HL-60 (cell line): ENCODE measurements at places on chromosomes 2 and 18.

GRCh38 chr2:9105601-9106337 is 100.8 kb upstream of the ASAP2 start:
- DNase-seq = no peak

- DNase-seq = no peak
Observed at GRCh38 chr2:108189316-108189715, 50.5 kb upstream of the SULT1C3 start.

DNA sequence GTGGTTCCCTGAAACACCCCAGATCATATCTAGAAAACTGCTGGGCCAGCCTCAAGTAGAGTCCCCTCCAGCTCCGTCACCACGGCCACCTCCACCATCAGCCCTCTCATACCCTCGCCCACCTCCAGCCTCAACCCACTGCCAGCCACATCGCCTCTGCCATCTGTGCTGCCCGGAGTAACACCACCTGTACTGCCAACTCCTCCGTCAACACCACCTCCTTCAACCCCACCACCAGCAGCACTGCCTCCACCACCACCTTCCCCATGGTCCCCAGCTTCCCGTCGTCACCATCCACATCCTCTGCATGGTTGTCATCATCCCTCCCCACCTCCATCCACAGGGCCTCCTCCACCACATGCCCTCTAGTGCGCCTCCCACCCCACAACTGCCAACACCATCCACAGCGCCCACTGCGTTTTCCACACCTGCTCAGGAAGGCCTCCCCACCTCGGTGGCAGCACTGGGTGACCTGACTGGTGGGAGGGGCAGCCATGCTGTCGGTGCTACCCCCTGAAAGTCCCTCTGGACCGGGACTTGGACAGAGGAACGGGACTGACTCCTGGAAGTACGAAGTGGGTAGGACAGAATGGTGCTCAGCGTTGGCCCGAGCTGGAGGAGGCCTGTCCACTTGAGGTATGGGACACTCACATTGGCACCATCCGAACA is 1.6 kb downstream of the SNED1 start:
- no peak for DNase-seq

GRCh38 chr2:79513711-79514110 is 860 bp downstream of the CTNNA2 start:
- no peak for DNase-seq

DNA sequence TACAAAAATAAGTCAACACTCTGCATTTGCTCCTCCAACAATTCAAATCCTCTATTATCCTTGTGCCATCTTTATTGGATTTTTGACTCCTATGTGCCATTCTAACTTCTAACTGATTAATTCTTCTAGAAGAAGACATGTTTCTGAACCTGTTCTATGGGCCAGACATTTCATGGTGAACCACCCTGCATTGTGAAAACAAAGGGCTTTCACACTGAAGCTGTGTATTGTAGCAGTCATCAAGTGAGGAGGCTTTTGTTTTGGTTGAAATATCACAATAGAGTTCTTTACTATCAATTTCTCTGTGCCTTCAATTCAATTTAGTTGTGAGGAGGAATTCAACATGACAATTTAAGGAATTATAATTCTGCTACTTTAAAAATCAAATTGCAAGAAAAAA is 357.9 kb downstream of the PLCL1 start:
- no peak for DNase-seq

DNA sequence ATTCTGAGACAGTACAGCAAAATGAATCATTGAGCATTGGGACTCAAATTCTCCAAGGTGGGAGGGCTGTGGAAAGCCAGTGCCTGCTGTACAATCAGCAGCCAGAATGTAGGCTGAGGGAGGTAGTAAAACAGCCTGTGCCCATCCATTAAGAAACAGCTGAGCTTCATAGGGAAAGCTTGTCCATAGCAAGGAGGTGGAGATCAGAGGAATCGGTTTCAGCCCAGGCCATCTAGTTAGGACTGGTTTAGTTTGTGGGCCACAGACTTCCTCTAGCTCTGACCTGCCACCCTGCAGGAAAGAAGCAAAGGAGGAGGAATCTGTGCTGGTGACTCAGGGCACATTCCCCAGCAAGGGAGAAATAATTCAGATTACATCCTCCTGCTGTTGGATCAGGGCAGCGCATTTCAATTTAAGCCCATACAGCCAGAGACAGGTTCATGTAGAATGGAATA is 333.4 kb downstream of the SETBP1 start:
- DNase-seq = no peak

DNA sequence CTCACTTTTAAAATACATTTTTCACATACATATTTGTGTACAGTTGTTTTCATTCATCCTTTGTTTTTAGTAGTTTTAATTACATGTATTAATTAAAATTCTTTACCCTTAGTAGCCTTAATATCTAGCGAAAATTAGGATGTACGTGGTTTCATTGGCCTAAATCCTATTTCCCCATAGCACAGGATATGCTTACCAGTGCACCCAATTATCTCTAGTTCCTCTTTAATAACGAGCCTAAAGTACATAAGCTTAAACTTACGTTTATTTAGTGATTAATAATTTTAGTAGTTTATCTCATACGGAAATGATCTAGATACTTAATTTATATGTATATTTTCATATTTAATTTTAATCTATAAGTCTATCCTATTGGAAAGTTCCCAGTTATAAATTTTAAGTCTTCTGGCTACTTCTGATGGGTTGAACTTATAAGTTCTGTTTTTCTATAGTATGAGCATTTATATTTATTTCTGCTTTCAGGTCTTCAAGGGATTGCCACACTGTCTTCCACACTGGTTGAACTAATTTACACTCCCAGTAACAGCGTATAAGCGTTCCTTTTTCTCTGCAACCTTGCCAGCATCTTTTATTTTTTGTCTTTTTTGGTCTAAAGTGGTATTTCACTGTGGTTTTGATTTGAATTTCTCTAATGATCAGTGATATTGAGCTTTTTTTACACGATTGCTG is 21.4 kb upstream of the RUFY4 start:
- peak; percentile 46 for DNase-seq

DNA sequence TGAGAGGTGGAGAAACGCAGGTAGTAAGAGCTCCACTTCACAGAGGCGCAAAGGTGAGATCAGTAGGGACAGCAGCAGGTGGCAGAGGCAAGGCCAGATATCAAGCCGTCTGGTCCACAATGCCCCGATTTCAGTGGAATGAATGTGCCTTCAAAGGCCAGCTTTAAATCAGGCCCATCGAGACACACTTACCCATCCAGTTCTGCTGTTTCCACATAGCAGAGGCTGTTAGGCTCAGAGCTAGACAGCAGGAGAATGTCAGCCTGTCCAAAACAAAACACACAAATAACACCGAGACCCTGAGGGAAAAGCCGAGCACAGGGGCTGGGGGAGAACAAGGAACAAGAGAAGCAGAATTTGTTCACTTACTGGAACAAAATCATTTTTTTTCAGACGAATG is 75.8 kb upstream of the NARS1 start:
- DNase-seq = no peak

DNA sequence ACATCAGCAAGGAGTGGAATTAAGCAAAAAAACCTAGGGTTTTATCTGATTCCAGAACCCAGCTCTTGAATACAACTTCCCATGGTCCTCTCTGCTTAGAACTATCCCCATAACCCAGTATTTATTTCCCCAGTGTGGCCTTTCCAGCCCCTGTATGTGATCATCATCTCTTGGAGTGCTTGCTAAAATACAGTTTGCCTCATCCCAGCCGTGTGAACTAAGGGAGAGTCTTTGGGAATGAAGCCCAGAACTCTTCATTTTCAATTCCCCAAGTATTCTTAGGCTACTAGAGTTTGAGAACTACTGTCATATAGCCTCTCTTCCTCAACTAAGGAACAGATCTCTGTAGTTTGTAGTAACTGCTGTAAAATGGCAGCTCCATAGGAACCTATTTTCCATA is 173.1 kb downstream of the LCLAT1 start:
- no peak for DNase-seq

- DNase-seq = no peak
Observed at GRCh38 chr18:23127090-23127489, 8.2 kb upstream of the CABLES1 start.

DNA sequence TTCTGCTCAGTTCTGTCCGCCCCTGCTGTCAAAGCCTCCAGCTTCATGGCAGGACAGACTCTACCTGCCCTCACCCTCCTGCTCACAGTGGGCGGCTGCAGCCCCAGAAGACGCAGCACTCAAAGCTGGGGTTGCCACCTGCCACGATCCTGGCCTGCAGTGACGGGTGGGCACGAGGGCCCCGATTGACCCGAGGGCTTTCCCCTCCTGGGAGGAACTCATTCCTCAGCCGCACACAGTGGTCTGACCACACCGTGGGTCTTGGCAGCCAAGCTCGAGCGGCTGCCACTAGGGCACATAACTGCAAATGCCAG is 47.1 kb downstream of the HS6ST1 start:
- DNase-seq = no peak

DNA sequence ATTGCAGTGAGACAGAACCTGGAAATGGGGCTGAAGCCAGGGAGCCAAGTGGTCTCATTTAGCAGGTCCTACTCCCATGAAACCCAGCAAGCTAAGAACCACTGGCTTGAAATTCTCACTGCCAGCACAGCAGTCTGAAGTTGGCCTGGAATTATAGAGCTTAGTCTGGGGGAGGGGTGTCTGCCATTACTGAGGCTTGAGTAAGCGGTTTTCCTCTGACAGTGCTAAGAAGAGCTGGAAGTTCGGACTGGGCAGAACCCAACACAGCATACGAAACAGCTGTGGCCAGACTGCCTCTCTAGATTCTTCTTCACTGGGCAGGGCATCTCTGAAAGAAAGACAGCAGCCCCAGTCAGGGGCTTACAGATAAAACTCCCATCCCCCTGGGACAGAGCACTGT is 305.7 kb upstream of the SETBP1 start:
- no peak for DNase-seq

DNA sequence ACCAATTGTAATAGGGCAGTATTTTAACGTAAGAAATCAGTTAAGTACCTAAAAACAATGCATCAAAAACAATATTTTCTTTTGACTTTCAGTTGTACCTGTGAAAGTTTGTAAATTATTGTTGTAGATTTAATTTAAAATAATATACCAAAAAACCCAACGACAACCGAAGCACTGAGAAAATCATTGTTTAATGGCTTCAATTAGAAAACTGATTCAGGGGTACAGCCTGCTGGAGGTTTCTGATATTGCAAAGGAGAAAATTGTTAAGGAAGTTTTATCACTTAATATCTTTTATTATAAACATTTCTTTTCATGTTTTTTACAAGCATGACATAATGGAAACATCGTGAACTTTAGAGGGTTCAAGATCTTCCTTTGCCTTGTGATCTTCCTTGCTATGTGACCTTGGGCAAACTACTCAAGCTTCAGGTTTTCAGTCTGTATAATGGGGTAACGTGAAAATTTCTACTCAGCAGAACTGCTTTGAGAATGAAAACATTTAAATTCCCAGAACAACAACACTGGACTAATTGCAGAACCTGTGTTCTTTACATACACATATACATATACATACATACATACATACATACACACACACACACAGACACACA is 76.3 kb upstream of the GLS start:
- DNase-seq = no peak

DNA sequence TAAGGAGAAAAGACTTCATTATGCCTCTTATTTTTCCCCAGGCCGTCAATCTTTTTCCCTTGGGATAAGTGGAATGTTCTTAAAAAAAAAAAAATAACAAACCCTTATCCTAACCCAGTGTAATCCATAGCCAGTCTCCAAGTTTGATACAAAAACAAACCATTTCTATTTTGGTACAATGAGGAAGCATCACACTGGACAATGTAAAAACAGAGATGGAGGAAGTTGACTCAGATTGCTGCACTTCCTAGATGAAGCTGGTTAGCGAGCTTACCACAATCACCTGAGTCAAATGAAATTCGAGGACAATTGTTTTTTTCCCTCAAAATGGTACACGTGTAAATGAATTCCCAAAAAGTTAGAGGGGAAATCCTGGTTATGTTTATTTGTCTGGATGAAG is 259.7 kb downstream of the TCF4 start:
- no peak for DNase-seq

- no peak for DNase-seq
Observed at GRCh38 chr2:96170626-96171025, 25.4 kb upstream of the DUSP2 start.

- no peak for DNase-seq
Observed at GRCh38 chr18:28019425-28020108, 157.4 kb downstream of the CDH2 start.

GRCh38 chr2:192499476-192499875 is 304.7 kb upstream of the TMEFF2 start:
- no peak for DNase-seq

DNA sequence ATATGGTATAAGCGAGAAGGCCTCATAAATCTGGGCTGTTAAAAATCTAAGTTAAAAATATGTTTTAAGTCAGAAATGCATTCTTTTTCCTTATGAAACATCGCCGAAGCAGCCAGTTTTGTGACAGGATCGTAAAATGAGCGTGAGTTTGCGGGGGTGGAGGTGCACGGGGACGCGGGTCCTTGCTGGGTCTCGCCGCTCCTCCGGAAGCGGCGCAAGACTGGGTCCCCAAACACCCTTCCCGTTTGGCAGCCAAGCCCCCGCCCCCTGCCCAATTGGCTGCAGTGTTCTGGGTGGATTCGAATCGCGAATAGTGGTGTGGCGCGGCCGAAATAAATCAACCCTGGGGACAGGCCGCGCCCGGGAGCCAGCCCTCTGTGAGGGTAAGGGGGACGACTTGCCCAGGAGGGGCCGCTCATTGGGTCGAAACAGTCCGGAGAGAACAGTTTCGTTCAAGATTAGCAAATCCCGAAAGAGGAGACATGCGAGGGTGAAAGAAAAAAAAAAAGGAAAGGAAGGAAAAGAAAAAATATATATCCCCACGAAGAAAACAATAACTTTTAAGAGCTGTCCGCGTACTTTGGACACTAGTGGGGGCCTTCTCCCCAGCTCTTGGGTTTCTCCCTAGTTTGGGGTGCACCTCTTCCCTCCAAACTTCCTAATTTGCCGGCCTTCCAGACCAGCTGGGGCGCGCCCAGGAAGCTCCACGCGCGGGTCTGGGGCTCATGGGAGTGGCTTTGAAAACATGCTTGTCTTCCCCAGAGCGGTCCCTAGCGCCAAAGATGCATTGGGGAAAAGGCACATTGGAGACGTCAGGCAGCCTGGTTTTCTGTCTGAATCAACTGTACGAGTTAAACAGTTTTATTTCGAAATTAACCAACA is 3.1 kb upstream of the GATA6 start:
- DNase-seq = no peak

DNA sequence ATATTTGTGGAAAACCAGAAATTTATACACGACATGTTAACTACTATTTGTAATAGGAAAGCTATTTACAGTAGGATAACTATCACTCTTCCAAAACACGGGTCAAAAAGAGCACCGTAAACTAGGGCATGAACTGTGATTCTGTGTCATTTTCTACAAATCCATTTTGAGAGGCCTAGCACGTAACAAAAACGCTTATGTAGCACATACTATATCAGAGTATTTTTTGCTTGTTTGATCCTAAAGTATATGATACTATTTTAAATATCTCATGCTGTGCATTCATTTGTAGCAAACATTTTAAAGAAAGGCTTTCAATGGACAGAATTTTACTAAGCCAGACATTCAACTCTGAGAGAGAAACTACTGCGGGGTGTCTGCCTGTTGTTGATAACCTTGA is 45.1 kb downstream of the WDFY1 start:
- no peak for DNase-seq

GRCh38 chr2:199458806-199459285 is 1.1 kb upstream of the SATB2 start:
- peak; percentile 21 for DNase-seq
